Suprapubic skin (tissue), 4 donors: ENCODE measurements at places on chromosomes 12 and 14. TPM values are rescaled to one million over a fixed set of nuclear protein-coding genes. Genes with fewer than 3 reads are reported as not detected.

DNA sequence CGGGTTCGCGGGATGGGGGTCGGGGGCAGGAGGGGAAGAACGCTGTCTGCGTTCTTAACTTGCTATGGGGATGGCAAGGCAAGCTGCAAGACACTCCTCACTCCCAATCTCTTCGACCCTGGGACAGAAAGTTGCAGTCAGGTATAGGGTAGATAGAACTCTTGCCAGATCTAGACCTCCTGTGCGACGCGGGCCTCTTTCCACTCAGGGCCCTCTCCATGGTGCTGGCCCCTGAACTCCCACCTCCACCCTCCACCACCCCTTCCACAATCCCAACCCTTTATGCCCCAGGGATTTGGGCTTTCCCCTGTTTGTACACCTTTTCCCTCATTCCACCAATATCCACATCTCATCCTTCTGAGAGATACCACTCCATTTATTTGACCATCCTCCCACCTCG lies 812 bp downstream of the NABP2 start:
- DNase-seq: no peak

- DNase-seq: no peak
These were observed 119.9 kb downstream of the PPHLN1 start for GRCh38 chr12:42445891-42446290.

TEX22 gene
- not detected for total RNA-seq

DNA sequence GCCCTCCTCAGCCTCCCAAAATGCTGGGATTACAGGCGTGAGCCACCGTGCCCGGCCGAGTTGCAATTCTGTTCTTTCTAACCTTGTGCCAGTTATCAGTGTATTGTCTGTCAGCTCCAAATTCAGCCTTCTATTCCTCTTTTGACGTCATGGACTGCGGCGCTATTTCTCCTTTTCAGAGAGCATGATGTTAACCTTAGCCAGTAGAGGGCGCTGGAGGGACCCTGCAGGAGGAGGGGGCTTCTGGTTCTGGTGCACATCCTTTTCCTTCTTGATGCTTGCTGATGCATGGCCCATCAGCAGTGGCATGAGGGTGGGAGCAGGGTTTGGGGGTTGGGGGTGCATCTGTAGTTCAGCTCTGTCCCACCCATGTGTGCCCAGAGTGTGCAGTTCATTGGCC lies 179.3 kb upstream of the RMST start:
- no peak for DNase-seq

- no peak for DNase-seq
These were observed 154.1 kb upstream of the BTG1 start for GRCh38 chr12:92299744-92300143.
